ENCODE measurements at places on chromosomes 4 and X.
A peak's percentile ranks its signal among the peaks of the same experiment; 100 is the strongest.

- no peak for DNase-seq
These were observed 167.9 kb downstream of the SMIM20 start for GRCh38 chr4:26081795-26082498.

- no peak for DNase-seq
These were observed 195.7 kb downstream of the GASK1B start for GRCh38 chr4:157977086-157977485.

DNA sequence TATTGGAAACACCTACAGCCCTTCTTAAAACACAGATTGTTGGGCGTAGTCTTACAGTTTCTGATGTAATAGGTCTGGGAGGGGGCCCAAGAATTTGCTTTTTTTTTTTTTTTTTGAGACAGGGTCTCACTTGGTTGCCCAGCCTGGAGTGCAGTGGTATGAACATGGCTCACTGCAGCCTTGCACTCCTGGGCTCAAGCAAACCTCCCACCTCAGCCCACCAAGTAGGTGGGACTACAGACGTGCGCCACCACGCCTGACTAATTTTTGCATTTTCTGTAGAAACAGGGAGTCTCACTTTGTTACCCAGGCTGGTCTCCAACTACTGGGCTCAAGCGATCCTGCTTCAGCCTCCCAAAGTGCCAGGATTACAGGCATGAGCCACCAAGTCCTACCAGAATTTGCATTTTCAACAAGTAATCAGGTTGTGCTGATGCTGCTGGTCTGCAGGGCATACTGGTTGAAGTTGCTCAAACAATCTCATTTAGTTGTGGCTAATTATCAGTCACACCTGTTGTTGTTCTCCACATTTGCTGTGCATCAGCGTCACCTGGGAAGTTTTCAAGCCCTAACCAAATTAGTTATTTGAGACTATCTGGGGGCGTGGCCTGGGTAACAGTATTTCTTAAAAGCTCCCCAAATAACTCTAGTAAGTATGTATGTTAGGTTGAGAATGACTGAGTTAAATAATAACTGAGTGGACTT lies 14.0 kb downstream of the TMEM154 start:
- no peak for DNase-seq

- DNase-seq, result no peak
These were observed 45.9 kb upstream of the PPP3CA start for GRCh38 chr4:101393256-101393655.

- no peak for DNase-seq
These were observed 119.0 kb upstream of the MYOZ2 start for GRCh38 chr4:119016636-119017035.

GRCh38 chr4:186936496-186937375 lies 213.1 kb upstream of the FAT1 start:
- DNase-seq, result no peak

GRCh38 chrX:111098874-111099273 lies 2.9 kb downstream of the PAK3 start:
- peak; percentile 19 for DNase-seq

DNA sequence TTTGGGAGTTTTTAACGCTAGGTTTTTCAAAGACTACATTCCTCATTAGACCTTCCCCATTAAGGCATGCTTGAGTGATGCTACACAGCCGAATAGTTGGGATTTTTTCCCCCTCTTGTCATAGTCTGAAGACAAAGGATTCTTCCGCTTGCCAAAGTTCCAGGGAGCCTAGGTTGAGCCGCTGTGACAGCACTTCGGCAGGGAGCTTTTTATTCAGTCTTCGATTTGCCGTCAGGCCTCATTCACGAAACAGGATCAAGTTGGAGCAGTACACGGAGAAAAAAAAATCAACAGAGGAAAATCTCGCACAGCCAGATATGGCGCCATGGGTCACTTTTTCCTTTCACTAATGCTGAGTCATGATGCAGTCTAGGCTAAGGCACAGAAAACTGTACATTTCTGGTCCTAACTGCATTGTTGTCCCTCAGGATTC lies 24.3 kb downstream of the SHROOM3 start:
- no peak for DNase-seq

DNA sequence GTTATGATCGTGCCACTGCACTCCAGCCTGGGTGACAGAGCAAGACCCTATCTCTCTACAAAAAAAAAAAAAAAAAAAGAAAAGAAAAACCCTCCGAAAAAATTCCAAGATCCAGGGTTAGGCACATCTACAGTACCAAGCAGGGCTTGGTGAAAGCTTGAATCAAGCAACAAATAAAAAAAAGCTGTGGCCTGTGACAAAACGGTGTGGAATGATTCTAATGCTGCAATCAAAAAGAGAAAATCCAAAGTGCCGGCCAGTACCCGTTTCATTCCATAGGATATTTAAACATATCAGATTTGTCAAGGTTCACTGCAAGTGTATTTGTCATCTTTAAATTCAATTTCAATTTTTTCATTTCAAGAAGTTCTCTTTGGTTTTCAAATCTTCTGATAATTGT lies 20.5 kb downstream of the RWDD4 start:
- DNase-seq, result no peak

DNA sequence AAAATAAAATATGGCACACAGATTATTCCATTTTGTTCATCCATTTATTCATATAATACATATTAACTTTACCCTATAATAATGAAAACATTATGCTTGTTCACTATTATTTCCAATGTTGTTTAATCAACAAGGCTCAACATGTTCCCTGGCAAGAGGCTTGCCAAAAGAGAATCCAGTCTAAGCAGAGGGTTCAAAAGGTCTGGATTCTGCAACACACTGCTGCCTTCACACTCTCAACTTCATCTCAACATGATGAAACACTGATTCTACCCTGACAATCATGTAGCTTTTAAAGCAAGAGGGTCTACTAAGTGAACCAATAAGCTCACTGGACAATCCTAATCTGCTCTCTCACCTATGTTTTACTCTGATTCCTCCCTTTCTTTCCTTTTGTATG lies 101.1 kb downstream of the MID1 start:
- DNase-seq, result no peak

- DNase-seq, result no peak
These were observed 15.1 kb upstream of the GK start for GRCh38 chrX:30637874-30638815.

DNA sequence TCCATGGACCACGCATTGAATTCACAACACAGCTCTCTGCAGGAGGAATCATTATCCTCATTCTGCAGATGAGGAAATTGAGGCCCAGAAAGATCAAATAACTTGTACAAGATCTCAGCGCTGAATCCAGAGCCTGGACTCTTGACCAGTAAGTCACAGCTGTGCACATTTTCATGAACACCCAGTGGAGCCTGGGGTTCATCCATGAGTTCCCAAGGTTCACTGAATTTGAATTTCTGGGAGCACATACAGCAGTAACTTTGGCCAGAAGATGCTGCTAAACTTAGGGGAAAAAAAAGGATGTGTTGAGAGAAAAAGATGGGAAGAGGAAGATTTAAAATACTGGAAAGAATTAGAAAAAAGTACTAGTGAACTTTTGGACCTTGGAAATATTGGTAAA lies 218.7 kb upstream of the PPARGC1A start:
- DNase-seq, result no peak

- DNase-seq, result no peak
These were observed 108.6 kb downstream of the SMIM20 start for GRCh38 chr4:26022346-26023202.

DNA sequence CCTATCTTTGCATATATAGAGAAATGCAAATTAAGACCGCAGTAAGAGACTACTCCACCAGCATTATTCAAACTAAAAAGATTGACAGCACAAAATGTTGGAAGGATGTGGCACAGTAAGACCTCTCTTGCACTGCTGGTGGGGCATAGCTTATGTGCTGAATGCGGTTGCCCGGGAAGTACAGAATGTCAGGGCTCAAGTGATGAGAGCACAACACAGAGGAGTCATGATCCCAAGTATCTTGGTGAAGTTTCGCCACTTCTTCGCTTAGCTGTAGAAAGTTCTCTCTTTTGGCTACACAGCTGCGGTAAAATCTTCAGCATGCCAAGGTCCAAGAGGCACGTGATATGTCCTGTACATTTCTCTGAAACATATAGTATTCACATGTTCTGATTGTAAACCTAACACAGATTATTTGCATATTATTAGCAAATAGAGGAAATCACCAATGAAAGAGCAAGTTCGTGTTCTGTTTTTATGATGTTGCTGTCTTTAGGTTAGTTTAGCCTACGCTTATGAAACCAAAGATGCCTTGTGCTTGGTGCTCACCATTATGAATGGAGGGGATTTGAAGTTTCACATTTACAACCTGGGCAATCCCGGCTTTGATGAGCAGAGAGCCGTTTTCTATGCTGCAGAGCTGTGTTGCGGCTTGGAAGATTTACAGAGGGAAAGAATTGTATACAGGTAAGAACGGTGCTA lies 55.0 kb downstream of the HTT-AS start:
- no peak for DNase-seq

GRCh38 chrX:101176439-101176838 lies 43.1 kb upstream of the DRP2 start:
- no peak for DNase-seq

DNA sequence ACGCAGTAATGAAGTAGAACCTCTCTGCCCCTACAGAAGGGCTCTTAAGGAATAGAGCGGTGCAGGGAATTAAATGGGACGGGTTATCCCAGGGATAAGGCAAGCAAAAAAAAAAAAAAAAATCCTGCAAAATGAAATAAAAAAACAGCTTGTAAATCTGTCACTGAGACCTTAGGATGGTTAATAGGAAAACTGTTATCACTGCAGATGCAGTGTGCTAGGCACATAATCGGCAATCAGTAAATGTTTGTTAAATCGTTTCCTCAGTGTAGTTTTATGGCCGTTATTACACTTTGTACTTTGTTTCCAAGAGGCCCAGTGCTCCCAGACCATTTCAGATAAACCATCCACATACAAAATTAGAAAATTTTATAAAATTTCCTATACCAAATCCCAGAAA lies 1.0 kb downstream of the HNRNPH2 start:
- DNase-seq, result no peak

GRCh38 chr4:150855981-150856510 lies 159.0 kb downstream of the LRBA start:
- no peak for DNase-seq

GRCh38 chrX:153668423-153669173 lies 5.0 kb downstream of the PNCK start:
- DNase-seq, result no peak

DNA sequence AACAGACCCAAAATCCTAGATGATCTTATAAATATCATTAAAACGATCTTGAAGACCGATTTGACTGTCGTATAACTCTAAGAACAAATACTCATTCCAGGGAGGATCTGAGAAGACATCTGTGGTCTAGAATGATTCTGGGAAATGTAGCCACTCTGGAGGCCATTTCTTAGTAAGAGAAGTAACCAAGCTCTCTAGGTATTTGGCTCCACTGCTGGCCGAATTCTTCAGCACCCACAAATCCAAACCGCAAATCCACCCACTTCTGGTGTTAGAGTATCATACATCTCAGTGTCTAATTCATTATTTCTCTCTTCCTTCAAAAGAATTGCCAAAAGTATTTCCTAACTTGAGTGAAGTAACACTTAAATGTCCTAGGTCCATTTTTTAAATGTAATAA lies 23.9 kb downstream of the KLHL5 start:
- DNase-seq, result no peak

Measured in substantia nigra (tissue), 51 donors.